ENCODE measurements at places on chromosomes 7 and 10.

DNA sequence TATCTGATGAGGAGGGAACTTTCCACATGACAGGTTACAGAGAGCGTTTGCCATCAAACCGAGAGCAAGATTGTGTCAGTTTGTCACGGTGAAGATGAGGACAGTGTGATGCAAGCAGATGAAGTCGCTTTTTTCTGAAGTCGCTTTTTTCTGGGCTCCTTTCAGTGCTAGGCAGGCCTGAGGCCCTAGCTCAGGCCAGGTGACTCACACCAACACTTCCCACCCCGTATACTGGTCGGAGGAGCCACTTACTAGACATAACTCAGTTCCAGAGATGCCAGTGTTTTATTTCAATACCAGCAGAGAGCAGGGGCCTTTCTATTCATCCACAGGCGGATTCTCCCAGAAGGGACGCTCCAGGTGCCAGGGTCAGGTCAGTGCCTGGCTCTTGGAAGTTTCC, 58.9 kb downstream of the SFMBT2 start:
- DNase-seq: no peak

- DNase-seq: no peak
Measured at GRCh38 chr10:77511498-77512218, 126.0 kb downstream of the KCNMA1 start.

DNA sequence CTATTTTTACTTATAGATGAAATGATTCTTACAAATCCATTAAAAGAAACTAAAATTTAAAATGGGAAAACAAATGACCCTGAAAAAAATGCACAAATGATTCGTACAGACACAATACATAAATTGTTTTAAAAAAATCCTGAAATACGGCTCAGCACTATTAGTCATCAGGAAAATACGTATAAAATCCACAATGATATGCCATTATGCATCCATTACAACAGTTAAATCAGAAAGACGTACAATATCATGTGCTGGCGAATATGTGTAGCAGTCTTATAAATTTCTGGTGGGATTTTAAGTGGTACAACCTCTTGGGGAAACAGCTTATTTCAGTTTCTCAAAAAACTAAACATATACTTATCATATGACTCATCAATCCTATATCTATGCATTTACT, 600.1 kb upstream of the STEAP1 start:
- DNase-seq: no peak

GRCh38 chr7:20534543-20534942, 80.9 kb upstream of the ABCB5 start:
- no peak for DNase-seq

- no peak for DNase-seq
Measured at GRCh38 chr7:70694434-70694970, 437.4 kb upstream of the GALNT17 start.

GRCh38 chr10:99652800-99653390, 6.4 kb upstream of the ENTPD7 start:
- DNase-seq: no peak

- no peak for DNase-seq
Measured at GRCh38 chr10:84428711-84429110, 100.3 kb downstream of the CCSER2 start.

DNA sequence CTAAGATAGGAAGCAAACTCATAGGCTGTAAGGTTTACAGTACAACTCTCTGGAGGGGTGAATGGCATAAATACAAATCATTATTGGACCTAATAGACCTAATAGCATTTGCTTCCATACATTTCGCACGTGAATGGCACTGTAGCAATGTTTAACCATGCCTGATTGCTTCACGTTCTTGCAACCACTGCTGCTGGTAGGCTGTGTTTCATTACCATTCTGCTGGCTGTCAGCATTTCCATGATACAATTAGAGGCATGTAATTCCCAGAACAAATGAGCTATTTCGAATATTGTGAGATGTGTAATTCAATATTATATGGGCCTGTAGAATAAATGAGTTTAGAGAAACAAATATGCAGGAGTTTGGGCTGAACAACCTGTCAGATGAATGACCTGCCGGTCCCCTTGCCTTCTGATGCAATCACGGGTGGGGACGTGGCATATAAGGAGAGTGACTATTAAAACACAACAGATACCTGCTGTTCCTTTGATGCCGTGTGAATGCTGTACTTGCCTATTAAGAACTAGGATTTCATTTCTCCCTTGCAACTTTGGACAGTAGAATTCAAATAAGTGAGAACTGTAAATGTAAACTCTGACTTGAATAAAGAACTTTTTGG, 393.4 kb downstream of the ACTR3B start:
- no peak for DNase-seq

DNA sequence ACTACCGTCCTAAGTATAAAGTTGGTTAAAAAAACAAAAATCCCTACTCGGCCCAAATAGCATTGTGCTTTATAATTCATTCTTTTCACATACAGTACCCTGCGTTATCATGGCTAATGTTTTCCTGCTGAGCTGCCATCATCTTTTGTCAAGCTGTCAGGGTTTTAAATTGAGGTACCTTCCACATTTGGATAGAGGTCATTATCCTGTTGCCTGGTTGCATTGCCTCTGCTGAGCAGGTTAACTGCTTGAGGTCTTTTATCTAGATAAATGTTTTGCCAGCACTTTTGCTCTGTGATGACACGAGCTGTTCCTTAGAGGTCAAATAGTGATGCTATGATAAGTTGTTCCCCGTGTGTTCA, 94.4 kb upstream of the FZD1 start:
- DNase-seq: no peak

GRCh38 chr7:52498366-52498765, 537.1 kb upstream of the POM121L12 start:
- DNase-seq: no peak

DNA sequence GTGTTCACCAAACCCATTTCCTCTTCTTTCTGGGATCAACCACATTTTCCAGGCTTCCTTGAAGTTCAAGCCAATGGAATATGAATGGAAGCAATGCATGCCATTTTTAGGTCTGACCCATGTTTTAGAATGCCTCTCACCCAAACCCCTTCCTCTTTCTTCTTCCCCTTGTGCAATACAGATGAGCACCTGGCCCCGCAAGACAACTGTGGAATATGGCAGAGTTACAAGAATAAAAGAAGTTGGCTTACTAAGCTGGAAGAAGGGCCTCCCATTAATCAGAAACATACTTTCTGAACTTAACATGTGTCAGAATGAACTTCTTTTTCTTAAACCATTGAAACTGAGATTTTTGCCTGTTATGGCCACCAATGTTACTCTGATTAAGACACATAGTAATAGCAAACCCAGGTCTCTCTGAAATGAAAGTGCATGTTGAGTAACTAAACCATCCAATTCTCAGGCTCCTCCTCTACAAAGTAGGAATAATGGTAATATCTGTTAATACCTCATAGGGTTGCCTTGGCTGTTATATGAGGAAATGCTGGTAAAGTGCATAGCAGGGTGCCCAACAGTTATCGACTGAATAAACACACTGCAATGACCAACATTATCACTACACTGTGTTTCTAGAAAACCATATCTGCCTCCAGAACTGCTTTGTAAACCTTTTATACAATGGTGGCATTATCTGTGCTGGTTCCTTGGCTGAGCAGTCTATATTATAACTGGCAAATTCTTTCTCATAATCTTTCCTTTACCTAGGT, 382.2 kb upstream of the NRP1 start:
- DNase-seq: no peak

DNA sequence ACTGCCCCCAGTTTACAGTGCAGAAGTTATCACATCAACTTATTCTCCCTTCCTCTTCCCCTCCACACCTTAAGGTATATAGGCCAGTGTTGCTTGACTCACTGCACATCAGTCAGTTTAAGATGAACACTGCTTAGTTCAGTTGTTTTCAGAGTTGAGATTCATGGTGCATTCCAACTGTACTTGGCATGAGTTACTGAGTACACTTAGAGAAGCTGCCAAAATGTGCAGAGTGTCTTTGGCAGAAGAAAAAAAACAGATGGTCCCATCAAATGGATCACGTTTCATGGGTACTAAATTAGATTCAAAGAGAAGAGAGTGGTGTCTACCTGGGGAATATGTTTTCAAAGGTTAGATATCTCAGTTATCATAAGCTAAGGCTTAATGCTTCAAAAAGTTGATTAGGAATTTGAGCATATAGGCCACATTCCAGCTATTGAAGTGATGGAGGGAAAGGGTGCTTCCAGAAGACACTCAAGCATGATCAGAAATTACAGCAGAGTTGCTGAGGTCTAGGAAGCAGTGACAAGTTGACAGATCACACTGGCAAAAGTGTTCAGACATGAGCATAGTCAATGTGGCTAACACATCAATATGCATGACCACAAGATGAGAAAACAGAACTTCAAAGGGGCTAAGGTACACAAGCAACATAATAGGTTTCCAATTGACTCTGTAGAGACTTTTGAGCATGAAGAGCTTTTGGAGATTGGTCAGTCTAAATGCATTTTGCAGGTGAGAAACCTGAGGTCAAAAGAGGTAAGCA, 579.2 kb upstream of the CELF2 start:
- no peak for DNase-seq

DNA sequence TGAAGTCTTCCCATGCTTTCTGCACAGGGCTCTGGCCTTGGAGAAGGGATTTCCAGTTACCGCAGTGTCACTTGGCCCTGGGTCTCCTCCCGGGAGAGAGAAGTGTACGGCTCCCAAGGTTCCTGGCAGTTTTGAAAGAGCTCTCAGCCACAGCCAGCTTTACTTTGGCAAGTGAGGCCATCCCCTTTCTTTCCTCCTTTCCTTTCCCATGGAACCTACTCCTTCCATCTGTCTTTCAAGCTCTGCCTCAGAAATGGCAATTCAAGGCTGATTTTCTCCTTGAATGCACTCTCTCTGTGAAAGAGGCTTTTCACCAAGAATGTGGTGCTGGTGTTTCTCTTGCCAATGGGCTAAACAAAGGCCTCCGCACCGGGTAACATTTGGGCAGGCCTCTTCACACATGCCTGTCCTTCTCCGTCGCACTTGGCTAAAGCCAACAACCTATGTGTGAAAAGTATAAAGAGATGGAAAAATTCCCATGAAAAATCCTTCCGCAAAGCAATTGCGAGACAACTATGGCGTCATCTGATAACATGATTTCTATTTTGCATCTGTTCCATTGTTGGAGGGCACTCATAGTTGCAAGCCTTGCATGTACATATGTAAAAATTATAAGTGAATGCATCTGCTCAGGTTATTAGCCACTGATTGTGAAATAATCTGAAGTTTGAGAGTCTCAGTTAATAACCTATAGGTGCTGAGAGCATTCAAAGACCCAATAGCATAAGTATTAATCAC, 125.4 kb downstream of the PFKFB3 start:
- no peak for DNase-seq

- no peak for DNase-seq
Measured at GRCh38 chr10:74249865-74250264, 98.8 kb downstream of the ADK start.

Measured in stimulated activated CD4-positive, alpha-beta T cell treated with anti-CD3 and anti-CD28 coated beads, Interleukin-15, amount 100 ng/mL, for 48 hours (primary cell).